Stimulated activated CD4-positive, alpha-beta T cell treated with anti-CD3 and anti-CD28 coated beads, Interleukin-1b, Interleukin-23, amount 100 ng/mL, for 24 hours (primary cell): ENCODE measurements at places on chromosomes 16 and 17.

- no peak for DNase-seq
These were observed 89.4 kb downstream of the RPA1 start for GRCh38 chr17:1919201-1919600.

DNA sequence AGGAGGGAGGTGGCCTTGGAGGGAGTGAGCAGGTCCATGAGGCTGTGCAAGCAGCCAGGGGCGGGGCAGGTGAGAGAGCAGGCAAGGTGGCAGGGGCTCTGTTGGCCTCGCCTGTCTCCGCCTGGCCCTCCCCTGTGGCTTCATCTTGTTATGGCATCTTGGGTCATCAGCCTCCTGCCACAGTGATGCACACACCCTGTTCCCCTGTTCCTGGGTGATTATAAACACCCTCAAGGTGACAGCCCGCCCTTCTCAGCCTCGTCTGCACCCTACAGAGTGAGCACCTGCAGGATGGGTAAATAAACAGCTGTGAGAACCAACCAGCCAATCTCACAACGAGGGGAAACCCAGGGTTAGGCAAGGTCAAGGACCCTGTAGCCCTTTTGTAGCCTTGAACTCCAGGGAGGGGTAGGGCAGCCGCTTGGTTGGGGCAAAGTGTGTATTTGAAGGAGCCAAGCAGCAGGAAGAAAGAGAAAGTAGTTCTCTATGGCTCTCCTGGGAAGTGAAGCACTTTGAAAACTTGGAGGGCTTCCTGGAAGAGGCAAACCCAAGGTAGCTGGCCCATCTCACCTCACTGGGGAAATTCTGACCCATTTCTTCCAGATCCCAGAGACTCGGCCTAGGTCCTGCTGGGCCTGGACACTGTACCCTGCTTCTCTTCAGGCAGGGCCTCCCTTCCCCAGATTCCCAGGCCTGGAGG, 60.6 kb downstream of the NT5M start:
- DNase-seq = no peak

GRCh38 chr17:82378741-82379021, 7.1 kb downstream of the UTS2R start:
- DNase-seq = no peak

- DNase-seq = no peak
These were observed 135.8 kb upstream of the CA10 start for GRCh38 chr17:52294301-52294700.
